ENCODE measurements at places on chromosomes 6 and 20.

- DNase-seq = no peak
Observed at GRCh38 chr6:149990661-149991471, 27.1 kb downstream of the ULBP1 start.

DNA sequence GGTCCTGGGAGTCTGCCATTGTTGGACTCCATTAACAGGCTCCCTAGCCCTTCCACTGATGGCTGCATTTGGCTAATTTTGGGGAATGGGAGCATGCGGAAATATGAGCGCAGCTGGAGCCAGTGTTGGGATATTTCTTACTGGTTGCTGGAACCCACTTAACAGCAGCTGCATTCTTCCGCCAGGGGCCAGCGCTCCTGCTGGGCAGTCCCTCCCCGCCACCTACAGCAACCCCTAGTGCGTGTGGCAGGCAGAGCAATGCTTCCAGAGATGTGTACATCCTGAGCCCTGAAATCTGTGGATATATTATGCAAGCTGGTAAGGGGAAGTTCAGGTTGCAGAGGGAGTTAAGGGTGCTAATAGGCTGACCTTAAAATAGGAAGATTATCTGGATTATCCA, 16.4 kb downstream of the CST8 start:
- DNase-seq = no peak

DNA sequence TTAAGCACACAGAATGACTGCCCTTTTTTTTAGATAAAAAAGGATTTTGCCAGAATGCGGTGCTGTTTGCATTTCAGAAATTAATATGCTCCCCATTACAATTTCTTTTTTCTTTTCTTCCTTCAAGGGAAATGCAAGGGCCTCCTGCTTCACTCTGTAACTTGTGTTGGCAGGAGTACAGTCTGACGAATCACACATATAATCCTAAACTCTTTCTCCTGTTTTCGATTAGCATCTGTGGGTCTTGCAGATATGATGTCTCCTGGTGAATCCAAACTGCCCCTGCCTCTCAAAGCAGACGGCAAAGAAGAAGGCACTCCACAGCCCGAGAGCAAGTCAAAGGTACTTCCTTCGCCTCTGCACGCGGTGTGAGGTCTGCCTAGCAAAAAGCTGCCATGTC, 149.5 kb downstream of the TMEM242 start:
- DNase-seq = no peak

- no peak for DNase-seq
Observed at GRCh38 chr20:54469293-54469692, 6.1 kb upstream of the DOK5 start.

GRCh38 chr6:72412709-72413044, 209.2 kb upstream of the KCNQ5 start:
- DNase-seq = no peak
